Type B pancreatic cell (in vitro differentiated cells): ENCODE measurements at places on chromosomes 16 and 17.

DNA sequence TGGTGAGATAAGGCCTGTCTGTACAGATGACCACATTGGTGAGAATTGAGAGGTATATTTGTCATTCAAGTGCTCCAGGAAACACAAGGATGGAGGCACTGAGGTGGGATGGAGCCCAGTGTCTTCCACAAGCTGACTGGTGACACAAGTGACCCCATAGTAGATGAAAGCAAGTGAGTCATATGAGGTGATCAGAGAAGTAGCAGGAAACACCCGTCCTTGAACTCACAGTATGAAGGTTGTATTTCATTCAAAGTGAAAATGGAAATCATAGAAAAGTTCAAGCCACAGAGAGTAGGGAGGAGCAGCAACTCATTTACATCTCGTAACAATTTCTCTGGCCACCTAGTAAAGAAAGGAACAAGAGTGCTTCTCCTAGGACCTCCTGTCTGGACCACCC, 609.8 kb downstream of the HS3ST4 start:
- H3K4me1 ChIP-seq, result no peaks in the 10 kb centered on the region
- no peak for DNase-seq
- no peaks in the 10 kb centered on the region for H3K36me3 ChIP-seq

- no peak overlapping the region for H3K27ac ChIP-seq
- peaks cover 8% of the 10 kb centered on the region for H3K4me1 ChIP-seq
- peaks cover 8% of the 10 kb centered on the region for H3K36me3 ChIP-seq
These were observed 246.1 kb downstream of the SLC39A11 start for GRCh38 chr17:72846399-72846798.

DNA sequence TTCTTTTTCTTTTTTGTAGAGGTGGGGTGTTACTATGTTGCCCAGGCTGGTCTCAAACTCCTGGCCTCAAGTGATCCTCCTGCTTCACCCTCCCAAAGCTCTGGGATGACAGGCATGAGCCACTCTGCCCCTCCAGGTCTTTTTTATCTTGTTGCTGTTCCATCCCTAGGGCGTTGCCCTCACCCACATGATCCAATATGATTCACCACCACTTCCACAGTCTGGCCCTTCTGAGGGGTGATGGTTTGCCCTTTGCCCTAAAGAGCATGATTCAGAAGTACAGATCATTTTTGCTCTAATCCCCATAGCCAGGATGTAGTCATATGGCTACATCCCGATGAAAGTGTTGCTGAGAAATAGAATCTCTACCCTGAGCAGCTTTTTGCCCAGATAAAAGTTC, 18.8 kb downstream of the STX4 start:
- no peak overlapping the region for H3K27ac ChIP-seq
- H3K27me3 ChIP-seq, result no peaks in the 10 kb centered on the region
- no peaks in the 10 kb centered on the region for H3K4me1 ChIP-seq
- H3K4me3 ChIP-seq, result no peak overlapping the region
- no peaks in the 10 kb centered on the region for H3K36me3 ChIP-seq

GRCh38 chr17:30347488-30347887, 13.6 kb upstream of the TMIGD1 start:
- H3K27me3 ChIP-seq, result no peaks in the 10 kb centered on the region
- H3K4me3 ChIP-seq, result no peak overlapping the region
- H3K36me3 ChIP-seq, result no peaks in the 10 kb centered on the region
- H3K4me1 ChIP-seq, result peaks cover 17% of the 10 kb centered on the region
- H3K27ac ChIP-seq, result peak overlapping the region; percentile 23

GRCh38 chr16:49632795-49633184, 223.1 kb downstream of the ZNF423 start:
- H3K36me3 ChIP-seq, result peaks cover 19% of the 10 kb centered on the region
- H3K27ac ChIP-seq, result no peak overlapping the region
- peaks cover 19% of the 10 kb centered on the region for H3K4me1 ChIP-seq
- no peaks in the 10 kb centered on the region for H3K27me3 ChIP-seq
- H3K4me3 ChIP-seq, result no peak overlapping the region

DNA sequence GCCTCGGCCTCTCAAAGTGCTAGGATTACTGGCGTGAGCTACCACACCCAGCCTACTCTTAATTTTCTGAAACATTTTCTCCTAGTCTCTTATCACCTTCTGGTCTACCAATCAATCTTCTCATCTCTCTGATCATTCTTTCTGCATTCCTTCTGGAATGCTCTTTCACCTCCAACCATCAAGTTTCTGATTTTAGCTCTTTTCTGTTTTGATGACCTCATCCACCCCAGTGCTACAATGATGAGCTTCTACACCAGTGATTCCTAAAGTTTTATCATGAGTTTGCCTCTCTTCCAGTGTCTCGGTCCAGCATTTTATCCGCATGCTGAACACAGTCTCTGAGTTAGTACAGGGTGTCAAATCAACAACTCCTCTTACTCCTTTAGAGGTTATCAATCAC, 31.5 kb downstream of the NME2 start:
- H3K4me1 ChIP-seq, result no peaks in the 10 kb centered on the region
- no peaks in the 10 kb centered on the region for H3K27me3 ChIP-seq
- H3K36me3 ChIP-seq, result peaks cover 22% of the 10 kb centered on the region
- H3K27ac ChIP-seq, result no peak overlapping the region

GRCh38 chr17:74605361-74605760, 13.3 kb upstream of the CD300LD start:
- no peak for DNase-seq
- H3K36me3 ChIP-seq, result no peaks in the 10 kb centered on the region
- H3K4me1 ChIP-seq, result no peaks in the 10 kb centered on the region

- peak overlapping the region; percentile 23 for H3K27ac ChIP-seq
- H3K4me1 ChIP-seq, result peaks cover 22% of the 10 kb centered on the region
- no peak for DNase-seq
- H3K4me3 ChIP-seq, result no peak overlapping the region
- peaks cover 5% of the 10 kb centered on the region for H3K36me3 ChIP-seq
- no peaks in the 10 kb centered on the region for H3K27me3 ChIP-seq
These were observed 13.3 kb downstream of the NDUFAF8 start for GRCh38 chr17:81252326-81252986.

DNA sequence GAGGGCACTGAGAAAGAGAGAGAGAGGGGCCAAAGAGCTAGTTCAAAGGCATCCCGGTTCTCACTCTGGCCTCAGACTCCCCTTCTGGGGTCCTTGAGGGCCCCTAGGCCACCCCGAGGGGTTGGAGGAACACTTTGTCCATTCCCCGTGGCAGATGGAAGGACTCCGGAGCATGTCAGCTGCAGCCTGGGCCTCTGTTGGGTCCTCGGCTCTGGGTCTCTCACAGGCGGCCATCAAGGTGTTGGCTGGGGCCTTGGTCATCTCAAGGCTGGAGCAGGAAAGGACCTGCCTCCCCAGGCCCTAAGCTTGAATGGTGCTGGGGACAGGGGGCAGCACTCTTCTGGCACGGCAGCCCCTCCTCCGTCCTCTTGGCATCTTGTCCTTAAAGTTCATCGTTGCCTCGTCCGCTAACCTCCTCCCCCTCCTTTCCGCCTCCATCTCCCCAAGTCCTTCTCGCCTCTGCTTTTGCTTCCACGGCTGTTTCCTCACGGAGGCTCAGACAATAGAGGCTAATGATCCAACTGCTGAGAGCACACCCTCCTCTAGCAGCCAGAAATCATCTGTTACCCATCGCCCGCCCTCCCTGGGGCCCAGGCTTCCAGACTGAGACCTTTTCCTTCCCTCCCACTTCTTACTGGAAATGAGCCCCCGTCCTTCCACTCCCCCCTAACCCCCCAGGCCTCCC, 23.3 kb downstream of the CCR7 start:
- H3K36me3 ChIP-seq, result no peaks in the 10 kb centered on the region
- H3K4me3 ChIP-seq, result peak overlapping the region; percentile 55
- DNase-seq, result no peak
- H3K4me1 ChIP-seq, result peaks cover 25% of the 10 kb centered on the region

DNA sequence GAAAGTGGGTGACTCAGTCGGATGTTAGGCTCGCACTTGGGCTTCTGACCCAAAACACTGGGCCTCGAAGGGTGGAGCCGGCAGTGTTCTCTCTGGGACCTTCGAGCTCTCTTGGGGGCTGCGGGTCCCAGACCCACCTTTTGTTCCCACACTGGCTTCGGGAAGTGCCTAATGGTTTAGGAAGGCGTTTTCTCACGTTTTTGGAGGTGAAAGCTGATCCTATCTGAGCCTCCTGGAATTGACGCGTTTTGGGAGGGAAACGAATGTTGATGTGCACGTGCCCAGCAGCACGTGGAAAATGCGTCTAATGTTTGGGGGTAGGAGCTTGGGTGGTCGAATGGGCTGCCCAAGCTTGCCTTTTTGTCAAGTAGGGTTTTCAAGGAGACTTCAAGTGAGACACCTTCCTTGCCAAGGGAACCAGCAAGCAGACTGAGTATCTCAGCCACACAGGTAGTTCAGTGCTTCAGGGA, 666 bp downstream of the HGS start:
- H3K27me3 ChIP-seq, result no peaks in the 10 kb centered on the region
- peak overlapping the region; percentile 87 for H3K4me3 ChIP-seq
- peaks cover 14% of the 10 kb centered on the region for H3K4me1 ChIP-seq

DNA sequence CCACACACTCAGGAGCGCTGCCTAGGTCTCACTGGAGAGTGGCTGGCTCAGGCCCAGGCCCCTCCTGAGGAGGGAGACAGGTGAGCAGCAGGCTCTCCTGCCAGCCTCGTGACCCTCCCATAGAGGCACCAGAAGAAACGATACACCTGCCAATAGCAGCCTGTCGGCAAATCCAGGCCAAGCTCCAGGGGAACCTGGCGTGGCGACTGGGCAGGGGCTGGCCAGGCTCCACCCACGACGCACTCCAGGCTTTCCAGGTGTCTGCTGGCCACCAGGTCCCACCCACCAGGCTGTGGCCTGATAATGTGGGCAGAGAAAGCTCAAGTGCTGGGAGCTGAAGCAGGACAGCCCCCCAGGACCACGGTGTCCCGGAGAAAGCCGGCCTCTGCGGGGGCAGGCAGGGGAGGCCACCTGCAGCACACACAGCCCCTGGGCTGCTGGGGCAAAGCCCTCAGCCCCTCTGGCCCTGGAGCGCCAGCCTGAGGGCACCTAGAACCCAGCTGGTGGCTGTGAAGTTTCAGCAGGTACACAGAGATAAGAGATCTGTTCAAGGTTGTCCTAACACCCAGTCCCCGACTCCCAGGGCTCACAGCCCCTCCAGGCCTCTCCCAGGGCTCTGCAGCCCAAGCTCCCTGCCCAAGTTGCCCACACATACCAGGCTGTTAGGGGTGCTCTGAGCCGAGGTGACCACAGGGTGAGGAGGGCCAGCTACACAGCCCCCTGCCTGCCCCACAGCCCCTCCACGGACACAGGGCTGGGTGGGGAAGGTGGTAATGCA, 2.4 kb downstream of the PGAP6 start:
- peak overlapping the region; percentile 29 for H3K27ac ChIP-seq
- DNase-seq, result no peak
- H3K36me3 ChIP-seq, result no peaks in the 10 kb centered on the region
- H3K4me1 ChIP-seq, result peaks cover 13% of the 10 kb centered on the region
- peaks cover 5% of the 10 kb centered on the region for H3K27me3 ChIP-seq

DNA sequence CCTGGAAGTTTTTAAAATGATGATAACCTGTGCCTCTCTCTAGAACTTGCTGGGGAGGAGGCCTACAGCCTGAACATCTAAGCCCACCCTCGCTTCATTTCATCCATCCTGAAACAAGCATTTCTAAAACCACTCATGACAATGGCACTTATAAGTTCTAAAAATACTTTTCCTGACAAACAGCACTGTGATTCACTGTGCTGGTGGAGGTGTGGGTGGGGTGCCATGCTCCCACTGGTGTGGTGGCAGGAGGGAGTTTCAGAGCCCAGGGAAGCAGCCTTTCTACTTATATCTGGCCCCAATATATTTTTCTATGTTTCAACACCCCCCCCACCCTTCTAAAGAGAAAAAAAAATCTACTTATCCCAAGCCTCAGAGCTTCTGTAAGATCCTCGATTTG, 52.6 kb downstream of the RAB11FIP4 start:
- H3K36me3 ChIP-seq, result no peaks in the 10 kb centered on the region
- no peak for DNase-seq
- no peak overlapping the region for H3K27ac ChIP-seq
- peaks cover 11% of the 10 kb centered on the region for H3K4me1 ChIP-seq
- no peak overlapping the region for H3K4me3 ChIP-seq

GRCh38 chr17:21124086-21124485, 2.7 kb upstream of the DHRS7B start:
- peaks cover 10% of the 10 kb centered on the region for H3K4me1 ChIP-seq
- H3K27me3 ChIP-seq, result peaks cover 23% of the 10 kb centered on the region
- H3K4me3 ChIP-seq, result no peak overlapping the region
- no peak for DNase-seq
- no peak overlapping the region for H3K27ac ChIP-seq
- no peaks in the 10 kb centered on the region for H3K36me3 ChIP-seq

- H3K27me3 ChIP-seq, result peaks cover 2% of the 10 kb centered on the region
- H3K27ac ChIP-seq, result peak overlapping the region; percentile 97
- H3K4me1 ChIP-seq, result peaks cover 20% of the 10 kb centered on the region
- H3K36me3 ChIP-seq, result no peaks in the 10 kb centered on the region
These were observed 332 bp upstream of the VPS25 start for GRCh38 chr17:42772945-42773289.

GRCh38 chr16:89922477-89922883, 662 bp upstream of the TUBB3 start:
- no peak for DNase-seq
- no peaks in the 10 kb centered on the region for H3K36me3 ChIP-seq
- H3K4me1 ChIP-seq, result no peaks in the 10 kb centered on the region
- H3K4me3 ChIP-seq, result peak overlapping the region; percentile 91

GRCh38 chr17:50145532-50146229, 4.8 kb downstream of the PPP1R9B start:
- H3K36me3 ChIP-seq, result peaks cover 19% of the 10 kb centered on the region
- peaks cover 25% of the 10 kb centered on the region for H3K4me1 ChIP-seq
- peak overlapping the region; percentile 53 for H3K4me3 ChIP-seq
- H3K27ac ChIP-seq, result no peak overlapping the region
- no peaks in the 10 kb centered on the region for H3K27me3 ChIP-seq

GRCh38 chr16:85557083-85557970, 55.8 kb upstream of the GSE1 start:
- peak overlapping the region; percentile 96 for H3K27ac ChIP-seq
- H3K27me3 ChIP-seq, result no peaks in the 10 kb centered on the region
- H3K36me3 ChIP-seq, result no peaks in the 10 kb centered on the region
- peak overlapping the region; percentile 89 for H3K4me3 ChIP-seq

DNA sequence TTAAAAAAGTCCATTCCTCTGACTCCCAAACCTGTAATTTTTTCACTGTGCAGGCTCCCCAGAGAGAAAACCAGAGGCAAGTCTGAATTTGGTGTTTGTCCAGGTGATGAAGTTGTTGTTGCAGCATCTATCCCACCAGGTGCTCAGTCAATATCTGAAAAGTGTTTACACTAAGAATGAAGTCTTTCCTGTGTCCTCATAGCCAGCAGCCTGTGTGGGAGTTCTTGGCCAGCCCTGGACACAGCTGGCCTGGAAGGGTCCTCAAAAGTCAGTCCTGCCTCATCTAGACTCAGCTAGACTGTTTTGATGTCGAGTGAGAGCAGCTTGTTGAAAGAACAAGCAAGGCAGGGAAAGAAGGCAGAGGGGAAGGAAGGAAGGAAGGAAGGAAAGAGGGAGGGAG, 3.3 kb upstream of the PMP22 start:
- H3K4me3 ChIP-seq, result no peak overlapping the region
- peaks cover 69% of the 10 kb centered on the region for H3K27me3 ChIP-seq
- H3K36me3 ChIP-seq, result no peaks in the 10 kb centered on the region
- DNase-seq, result no peak
- H3K4me1 ChIP-seq, result peaks cover 9% of the 10 kb centered on the region
